GDM1 (cell line): ENCODE measurements at places on chromosomes 3 and 15.

DNA sequence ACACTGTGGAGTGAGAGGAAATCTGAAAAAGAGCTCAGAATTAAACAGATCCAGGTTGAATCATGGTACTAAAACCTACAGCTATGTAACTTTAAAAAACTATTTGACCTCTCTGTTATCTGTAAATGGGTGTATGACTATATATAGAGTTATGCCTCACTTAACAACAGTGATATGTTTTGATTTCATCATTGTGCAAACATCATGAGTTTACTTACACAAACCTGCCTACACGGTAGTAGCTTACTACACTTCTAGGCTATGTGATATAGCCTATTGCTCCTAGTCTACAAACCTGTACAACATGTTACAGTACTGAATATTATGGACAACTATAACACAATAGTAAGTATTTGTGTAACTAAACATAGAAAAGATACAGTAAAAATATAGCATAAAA is 191.6 kb upstream of the MEIS2 start:
- DNase-seq = no peak

DNA sequence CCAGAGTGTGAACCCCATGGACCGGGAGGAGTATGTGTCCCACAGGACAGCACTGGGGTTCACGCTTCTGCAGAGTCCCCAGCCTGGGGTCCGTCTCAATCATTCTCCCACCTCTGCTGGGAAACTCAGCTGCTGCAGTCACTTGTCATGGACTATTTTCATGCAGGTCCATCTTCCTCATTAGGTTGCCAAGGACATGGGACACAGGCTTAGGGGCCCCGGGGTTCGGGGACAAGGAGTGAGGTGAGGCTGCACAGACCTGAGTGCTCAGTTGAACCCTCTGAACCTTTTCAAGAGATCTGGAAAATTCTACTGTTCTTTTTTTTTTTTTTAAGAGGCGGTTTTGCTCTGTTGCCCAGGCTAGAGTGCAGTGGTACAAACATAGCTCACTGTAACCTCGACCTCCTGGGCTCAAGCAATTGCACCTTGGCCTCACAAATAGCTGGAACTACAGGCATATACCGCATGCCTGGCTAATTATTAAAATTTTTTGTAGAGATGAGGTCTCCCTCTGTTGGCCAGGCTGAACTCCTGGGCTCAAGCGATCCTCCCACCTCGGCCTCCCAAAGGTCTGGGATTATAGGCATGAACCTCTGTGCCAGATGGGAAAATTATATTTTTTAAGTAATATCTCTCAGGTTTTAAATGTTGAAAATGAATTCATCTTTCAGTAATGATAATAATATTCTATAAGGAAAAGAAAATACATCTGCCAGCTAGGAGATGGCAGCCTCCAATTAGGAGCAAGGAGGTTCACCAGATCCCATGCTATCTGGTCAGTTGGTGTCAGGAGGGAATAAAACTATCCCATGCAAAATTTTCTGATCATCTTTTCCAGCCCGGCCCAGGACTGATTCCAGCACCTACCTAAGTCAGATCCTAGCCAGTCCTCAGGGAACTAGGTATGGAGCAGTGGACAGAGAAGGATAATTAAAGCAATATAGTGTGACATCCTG is 45.2 kb downstream of the RPN1 start:
- no peak for DNase-seq

DNA sequence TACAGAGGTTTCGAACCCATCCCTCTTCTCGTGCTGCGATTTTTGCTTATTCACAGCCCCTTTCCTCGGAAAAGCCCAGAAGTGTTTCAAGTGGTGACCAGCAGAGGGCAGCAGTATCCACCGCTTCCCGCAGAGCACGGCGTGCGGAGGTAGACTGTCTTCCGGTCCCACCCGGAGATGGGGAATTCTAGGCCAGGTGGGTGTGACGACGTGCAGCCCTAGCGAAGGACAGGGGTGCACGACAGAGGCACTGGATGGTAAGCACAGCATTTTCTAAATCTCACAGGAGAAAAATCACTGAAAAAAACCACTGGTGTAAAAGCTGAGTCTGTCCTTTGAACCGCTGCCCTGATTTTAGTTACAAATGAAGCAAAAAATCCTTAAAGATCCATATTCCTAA is 7.4 kb upstream of the PSMD6 start:
- DNase-seq = peak; percentile 4

DNA sequence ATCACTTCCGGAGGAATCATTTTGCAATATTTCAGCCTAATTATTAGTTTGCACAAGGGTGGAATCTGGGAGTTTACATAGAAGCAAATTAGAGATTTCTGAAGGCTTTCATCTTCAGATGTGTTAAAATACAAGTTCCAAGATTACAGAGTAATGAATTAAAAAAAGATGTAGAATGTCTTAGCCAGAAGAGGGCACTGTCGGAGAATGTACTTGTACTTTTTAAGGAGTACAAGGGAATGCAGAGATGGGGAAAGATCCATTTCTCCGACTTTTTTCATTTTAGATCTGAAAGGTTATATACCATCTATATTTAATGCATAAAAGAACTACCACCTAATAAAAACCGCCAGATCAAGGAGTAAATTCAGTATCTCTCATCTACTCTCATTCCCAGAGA is 43.1 kb upstream of the WDR5B start:
- no peak for DNase-seq

DNA sequence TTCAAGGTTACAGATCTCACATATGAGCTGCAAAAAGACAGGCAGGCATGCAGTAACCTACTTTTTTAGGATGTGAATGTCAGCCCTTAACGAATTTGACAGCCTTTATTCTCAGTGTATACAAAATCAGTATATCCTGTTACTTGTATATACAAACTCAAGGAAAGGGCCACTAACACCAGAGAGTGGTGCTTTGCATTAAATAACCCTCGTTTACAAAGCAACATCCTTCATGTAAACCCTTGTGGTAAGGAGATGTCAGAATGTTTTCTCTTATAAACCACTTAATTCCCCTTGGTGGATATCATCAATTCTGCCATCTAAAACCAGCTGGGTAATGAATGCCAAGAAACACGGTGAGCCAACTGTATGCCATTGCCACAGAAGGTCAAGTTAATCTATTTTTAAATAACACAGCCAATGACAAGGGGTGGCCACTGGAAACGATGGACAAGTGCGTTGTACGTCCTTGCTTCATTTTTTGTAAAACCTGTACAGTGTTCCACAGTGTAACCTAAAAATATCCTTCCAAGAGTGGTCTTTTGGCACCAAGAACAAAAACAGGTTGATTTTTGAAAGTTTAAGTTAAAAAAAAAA is 7.5 kb downstream of the MAGI1 start:
- no peak for DNase-seq

GRCh38 chr3:120145542-120146285 is 51.5 kb upstream of the GSK3B start:
- no peak for DNase-seq

DNA sequence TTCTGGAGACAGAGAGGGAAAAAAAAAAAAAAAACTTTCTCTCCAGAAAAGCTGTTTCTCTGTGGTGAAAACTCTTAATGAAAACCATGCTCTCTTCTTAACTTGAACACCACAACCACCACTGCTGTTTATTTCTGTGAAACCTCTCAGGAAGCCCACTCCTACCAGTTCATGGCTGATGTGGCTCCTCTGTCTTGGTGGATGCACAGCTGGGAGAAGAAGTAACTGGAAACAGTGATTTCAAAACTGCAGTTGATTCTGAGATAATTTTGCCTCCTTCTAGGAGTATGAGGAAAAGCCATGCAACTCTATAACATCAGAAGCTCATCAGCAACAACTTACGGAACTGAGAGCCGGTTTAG is 40.2 kb upstream of the PYGO1 start:
- no peak for DNase-seq

DNA sequence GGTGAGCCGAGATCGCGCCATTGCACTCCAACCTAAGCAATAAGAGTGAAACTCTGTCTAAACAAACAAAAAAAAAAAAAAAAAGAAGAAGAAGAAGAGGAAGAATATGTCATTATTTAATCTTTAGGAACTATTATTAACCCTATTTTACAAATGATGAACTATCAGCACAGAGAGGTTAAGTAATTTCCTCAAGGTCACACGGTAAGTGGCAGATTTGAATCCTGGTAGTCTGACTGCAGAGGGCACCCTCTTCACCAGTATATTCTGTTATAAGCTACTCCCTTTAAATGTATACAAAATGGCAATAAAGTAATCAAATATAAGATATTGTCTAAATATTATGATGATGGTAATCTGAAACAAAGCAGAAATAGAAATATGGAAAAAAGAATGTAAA is 77.4 kb upstream of the HERC1 start:
- no peak for DNase-seq

DNA sequence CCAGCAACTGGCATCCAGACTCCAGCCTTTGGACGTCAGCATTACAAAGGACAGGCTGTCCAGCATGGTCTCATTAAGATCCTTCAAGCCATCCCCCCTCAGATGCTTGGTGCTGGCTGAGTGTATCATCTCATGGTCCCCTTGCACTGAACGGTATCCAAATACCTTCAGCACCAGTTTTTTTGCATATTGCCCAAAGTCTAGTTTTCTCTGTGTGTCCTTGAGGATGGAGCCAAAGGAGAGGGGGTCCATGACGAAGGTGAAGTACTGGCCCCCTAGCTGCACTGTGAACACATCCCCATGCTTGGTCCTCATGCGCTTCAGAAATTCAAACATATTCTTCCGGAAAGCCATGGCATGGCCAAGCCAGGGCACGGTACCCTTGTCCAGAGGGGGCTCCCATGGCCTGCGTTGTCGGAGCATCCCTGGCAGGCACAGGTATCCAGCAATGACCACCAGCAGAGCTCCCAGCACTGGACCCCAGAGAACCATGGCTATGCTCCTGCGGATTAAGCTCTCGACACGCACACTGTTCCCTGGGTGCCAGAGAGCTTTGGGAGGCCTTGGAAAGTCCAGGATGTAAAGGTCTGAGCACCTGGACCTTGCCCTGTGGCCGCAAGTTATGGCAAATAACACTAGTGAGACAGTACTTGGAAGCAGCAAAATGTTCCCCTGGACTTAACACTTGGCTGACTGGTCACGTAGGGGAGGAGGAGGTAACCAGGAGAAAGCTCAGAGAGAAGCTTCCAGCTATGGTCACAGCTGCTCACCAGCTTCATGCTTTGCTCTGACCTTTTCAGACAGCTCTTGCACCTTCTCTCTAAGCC is at the start of gene CYP8B1:
CYP8B1 (minus strand) TSS at position 555 of the 827 bp plus-strand sequence; CDS start at position 492, 63 bp downstream.
- no peak for DNase-seq

DNA sequence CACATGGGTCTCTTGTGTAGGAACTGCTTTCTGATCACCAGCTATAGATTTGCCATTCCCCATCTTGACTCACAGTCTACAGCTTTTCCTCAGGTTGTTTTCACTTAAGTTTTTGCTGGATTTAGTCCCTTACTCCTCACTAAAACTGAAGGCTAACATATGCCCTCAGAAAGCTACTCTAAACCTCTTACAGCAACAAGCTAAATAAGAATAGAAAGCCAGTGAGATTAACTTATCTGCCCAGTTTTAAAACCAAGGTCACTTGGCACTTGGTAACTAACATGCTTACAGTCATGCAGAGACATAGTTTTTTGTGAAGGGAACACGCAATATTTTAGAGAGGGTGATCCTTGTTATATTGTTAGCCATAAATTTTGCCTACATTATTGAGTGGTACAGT is at the start of gene GUCA1C:
GUCA1C (minus strand) TSS at position 180 of the 400 bp plus-strand sequence; CDS start at position 63, 117 bp downstream.
- DNase-seq = no peak

GRCh38 chr3:10381336-10381735 is 60.4 kb upstream of the SEC13 start:
- no peak for DNase-seq

- peak; percentile 33 for DNase-seq
Observed at GRCh38 chr3:46971742-46972141, 4.8 kb downstream of the CCDC12 start.

GRCh38 chr3:41794748-41795589 is 166.9 kb downstream of the ULK4 start:
- no peak for DNase-seq
